Right atrium auricular region (tissue), 2 donors: ENCODE measurements at places on chromosomes 16 and 17. TPM values are rescaled to one million over a fixed set of nuclear protein-coding genes. Genes with fewer than 3 reads are reported as not detected.

- DNase-seq = no peak
Measured at GRCh38 chr17:22253007-22253406, 560.7 kb downstream of the KCNJ18 start.

DNA sequence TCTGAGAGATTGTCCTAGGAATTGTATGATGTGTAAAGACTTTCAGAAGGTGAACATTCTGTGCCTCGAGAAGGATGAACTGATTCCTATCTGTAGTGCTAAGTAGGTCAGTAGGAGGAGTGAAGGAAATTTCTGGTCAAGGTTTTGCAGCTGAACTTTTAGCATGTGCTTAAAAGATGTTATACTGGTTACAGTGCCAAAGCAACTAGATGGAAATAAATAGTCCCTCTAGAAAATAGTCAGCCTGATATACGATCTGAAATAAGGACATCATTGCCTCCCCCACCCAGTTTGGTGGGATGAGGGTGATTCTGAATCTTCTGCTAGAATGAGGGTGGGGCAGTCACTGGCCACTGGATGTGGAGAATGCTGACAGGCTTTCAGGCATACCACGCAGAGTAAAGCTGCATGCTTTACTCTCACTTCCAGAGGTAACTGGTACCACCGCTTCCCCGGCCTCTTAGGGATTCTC, 57.2 kb upstream of the VPS4A start:
- DNase-seq = no peak

GRCh38 chr17:19683117-19683516, 33.3 kb downstream of the SLC47A2 start:
- DNase-seq = no peak

DNA sequence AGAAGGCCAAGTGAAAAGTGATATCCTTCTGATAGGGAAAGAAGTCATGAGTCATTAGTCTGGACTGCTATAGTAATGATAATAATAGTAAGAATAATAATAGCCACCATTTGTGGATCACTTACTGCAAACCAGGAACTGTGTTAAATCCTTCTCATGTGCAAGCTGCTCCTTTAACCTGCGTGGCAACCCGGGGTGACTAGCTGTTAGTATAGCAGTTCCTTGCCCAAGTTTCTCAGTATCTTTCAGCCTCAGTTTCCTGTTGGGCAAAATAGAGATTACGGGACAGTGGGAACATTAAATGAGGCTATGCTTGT, 129.5 kb downstream of the CDH13 start:
- no peak for DNase-seq

- no peak for DNase-seq
Measured at GRCh38 chr17:59542960-59543635, 22.3 kb upstream of the DHX40 start.

- DNase-seq = no peak
Measured at GRCh38 chr17:45745601-45746494, 38.3 kb upstream of the CRHR1 start.

DNA sequence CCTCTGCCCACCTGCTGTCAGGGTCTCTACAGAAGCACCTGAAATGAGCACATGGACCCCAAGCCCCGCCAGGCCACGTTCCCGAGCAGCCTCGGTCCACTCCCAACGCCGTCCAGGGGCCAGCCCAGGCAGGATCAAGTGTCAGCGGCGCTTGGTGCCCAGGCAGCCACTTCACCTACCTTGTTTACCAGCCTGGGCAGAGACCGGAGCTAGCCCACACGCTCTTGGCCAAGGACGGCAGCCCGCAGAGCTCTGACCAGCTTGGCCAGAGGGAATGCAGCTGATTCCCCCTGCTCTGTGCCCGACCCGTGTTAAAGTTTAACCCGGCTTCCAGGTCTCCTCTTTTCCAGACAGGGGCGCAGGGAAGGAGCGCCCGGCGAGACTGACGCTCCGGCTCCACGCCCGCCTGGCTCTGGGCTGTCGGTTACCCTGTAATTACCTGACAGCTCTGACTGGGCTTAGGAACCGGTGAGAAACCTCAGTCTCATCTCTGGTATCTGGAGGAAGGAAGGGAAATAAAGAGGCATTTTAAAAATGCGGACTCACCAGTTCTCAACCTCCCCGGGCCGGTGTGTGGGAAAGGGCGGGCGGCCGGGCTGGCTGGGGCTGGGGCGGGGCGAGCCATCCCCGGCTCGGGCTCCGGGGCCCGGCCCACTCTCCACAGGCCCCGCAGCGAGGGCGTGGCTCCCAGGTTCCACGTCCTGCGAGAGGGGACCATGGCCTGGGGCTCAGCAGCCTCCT, 4.6 kb downstream of the KIFC3 start:
- DNase-seq = no peak

DNA sequence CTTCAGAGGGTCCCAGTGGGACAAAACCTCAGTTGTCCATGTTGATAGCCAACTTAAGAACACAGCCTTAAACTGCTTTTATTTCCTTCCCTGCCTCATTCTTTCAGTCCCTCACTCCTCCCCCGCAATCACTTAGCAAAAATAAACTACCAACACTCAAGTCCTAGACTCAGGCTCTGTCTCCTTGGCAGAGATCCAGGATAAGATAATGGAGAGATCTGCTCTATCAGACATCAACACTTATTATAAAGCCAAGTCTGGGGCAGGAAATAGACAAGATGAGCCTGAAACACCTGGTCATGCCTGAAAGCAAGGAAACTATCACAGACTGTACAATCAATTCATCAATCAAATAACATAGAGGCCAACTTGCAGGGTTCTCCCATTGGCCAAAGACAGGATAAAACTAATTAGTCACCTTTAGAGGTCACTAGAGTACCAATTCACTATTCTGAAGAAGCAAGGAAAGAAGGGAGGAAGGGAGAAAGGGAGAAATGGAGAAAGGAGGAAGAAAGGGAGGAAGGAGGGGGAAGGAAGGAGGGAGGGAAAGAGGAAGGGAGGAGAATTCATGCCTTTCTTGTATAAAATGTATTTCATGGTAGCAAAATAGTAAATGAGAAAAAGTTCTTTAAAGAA, 15.7 kb downstream of the HYDIN start:
- DNase-seq = no peak

DNA sequence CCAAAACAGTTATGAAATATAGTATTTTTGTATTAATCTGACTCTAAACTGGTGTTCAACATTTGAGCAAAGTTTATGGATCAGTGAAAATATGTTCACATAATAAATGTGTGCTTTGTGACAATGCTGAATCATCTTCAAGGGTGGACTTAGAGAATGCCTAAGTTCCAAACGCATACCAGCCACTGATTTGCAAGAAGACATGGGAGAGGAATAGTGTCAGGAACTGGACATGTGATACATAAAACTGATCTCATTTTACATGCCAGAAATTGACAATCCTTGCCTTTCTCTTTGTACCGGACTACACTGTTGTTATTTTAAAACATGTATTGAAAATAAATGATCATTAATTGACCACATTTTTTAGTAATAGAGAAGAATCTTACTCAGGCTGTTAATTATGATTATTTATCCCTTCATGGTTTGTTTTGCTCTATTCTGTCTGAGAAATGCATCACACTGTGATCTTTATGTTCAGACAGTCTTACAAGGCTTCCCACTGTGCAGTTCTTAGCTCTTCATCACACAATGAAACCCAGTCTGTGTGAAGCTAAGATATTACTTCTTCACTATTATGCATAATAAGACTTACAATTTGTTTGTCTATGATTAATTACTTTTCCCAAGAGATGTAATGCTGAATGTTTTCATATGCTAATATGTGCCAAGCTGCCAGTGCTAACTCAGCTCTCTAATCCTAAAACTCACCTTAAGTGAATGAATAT, 1180.6 kb upstream of the CDH8 start:
- DNase-seq = no peak

DNA sequence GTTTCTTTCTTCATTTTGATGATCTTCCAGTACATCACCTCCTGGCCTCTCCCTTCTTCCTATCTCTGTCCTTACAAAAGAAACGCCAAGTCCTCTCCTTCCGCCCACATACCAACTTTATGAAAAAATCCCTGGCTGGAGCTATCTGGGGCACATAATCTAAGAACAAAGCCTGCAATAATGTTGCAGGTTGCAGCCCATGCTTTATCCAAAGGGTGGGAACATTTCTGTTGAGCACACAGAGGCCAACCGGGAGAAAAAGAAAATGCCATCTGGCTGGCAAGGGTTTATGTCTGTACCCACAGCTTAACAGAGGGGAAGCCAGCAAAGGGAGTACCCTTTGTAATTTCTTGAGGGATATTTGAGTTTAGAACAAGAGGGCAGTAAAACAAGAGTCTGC, 409.6 kb downstream of the SOX9 start:
- DNase-seq = no peak

- DNase-seq = peak; percentile 95
Measured at GRCh38 chr17:45228763-45229539, 7.3 kb downstream of the FMNL1 start.

PPM1E gene
- 5.3 TPM for total RNA-seq

CFAP52 gene
- total RNA-seq = not detected

NPIPB6 gene
- not detected for total RNA-seq

ATP2A3 gene
- 5.5 TPM for total RNA-seq

CCL14 gene
- 4.1 TPM for total RNA-seq
